ENCODE measurements at places on chromosomes 4 and X. TPM values are rescaled to one million over a fixed set of nuclear protein-coding genes. Genes with fewer than 3 reads are reported as not detected.

TCEAL2 gene
- total RNA-seq, result 1.6 TPM

RHOXF1 gene
- not detected for total RNA-seq

- no peak for DNase-seq
These were observed 136.2 kb downstream of the SHROOM3 start for GRCh38 chr4:76571274-76571673.

DNA sequence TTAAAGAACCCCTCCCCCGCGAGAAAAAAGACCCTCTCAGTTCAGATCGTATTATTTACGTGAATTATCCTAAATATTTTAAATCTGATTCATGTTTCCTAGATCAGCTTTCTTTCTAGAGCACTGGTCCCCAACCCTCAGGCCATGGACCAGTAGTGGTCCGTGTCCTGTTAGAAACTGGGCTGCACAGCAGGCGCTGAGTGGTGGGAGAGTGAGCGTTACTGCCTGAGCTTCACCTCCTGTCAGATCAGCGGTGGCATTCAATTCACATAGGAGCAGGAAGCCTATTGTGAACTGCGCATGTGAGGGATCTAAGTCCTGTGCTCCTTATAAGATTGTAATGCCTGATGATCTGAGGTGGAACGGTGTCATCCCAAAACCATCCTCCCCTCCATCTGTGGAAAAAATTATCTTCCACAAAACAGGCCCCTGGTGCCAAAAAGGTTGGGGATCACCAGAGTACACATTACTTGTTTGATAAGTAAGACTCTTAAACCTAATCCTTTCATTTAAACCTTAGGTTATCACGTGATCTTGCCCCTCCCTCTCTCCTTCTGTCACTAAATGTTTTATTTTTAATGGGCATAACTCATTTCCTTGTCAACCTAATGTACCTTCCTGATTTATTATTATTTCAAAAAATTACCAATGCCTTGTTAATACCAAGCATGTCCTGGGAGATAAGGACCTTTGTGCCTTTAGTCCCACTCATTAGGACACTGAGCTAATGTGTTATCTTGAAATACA lies 442.9 kb downstream of the TLL1 start:
- no peak for DNase-seq

- no peak for DNase-seq
These were observed 5.1 kb downstream of the AFF1 start for GRCh38 chr4:86939729-86940575.

DNA sequence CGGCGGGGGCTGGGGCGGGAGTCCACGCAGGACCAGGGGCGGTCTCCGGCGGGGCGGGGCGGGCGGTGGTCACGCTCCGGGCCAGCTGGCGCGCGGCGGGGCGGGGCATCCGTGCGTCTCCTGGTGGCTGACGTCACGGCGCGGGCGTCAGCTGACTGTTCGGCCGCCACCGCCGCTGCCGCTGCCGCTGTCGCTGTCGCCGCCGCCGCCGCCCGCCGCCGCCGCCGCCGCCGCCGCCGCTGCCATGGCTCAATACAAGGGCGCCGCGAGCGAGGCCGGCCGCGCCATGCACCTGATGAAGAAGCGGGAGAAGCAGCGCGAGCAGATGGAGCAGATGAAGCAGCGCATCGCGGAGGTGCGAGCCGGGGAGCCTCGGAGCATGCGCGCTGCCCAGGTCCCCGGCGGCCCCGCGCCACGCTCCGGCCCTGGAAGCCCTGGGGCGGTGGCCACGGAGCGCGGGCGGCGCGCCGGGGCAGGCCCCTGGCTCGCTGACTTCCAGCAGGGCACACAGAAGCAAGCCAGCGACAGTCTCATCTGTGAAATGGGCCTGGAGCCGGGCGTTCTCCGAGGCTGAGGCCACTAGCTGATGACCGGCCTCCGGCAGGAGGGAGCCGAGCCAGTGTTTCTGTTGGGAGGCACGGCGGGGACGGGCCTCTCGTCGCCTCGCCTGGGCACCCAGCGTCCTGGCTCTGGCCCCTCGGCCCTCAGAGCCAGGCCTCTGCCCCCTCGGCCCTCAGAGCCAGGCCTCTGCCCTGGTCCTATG lies at the start of gene FAM50A:
TSS of gene FAM50A (plus strand) at position 150 of the 763 bp plus-strand sequence. CDS start at position 245, 95 bp downstream.
- DNase-seq, result no peak
